HEK293T (cell line): ENCODE measurements at places on chromosomes 6 and 20.

- no peak for DNase-seq
Observed at GRCh38 chr6:83536647-83537589, 24.6 kb downstream of the PRSS35 start.

GRCh38 chr20:59564171-59564570 lies 40.2 kb upstream of the PHACTR3 start:
- peak; percentile 4 for DNase-seq

DNA sequence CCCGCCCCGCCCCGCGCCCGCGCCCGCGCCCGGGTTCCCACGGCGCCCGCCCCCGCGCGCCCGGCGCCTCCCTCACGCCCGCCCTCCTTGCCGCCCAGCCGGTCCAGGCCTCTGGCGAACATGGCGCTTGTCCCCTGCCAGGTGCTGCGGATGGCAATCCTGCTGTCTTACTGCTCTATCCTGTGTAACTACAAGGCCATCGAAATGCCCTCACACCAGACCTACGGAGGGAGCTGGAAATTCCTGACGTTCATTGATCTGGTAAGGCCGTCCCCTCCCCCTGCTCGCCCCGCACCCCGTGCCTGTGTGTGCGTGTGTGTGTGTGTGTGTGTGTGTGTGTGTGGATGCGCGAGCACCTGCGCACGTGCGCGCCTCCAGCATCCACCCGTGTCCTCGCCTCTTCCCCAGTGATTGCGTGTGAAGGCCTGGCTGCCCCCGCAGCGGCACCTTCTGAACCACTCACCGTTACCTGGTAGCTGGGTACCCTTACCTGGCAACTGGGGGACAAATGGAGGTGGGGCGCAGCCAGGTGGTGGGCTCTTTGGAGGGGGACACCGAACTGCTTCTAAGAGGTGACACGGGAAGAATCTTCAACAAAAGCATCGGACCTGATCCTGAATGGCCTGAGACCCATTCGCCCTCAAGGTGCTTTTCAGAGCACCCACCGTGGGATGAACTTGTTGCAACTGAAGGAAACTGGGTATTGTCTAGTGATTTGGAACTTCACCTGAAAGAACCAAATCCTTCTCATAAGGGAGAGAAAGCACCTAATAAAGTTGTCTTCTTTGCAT lies at the start of gene AIG1:
Gene AIG1, plus strand, starts transcription at position 84 of the 791 bp plus-strand sequence. Its CDS starts 37 bp downstream, at position 121.
- no peak for DNase-seq

DNA sequence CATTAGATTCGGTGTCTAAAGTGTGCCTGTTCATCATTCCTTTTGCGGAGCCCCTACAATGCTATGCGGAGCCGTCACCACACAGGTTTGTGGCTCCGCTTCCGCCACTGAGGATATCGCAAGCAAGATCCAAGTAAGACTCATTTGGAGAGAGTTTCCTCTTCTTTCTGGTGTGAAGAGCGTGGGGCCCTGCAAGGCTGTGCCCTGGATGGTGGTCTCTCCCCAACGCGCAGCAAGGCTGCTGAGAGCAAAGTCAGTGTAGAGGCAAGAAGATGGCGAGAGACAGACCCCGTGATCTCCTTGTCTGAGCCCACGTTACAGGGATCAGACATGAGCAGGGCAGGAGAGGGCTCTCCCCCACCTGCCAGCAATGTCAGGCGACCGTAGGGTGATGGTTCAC lies 96.3 kb upstream of the AFDN start:
- DNase-seq, result no peak

DNA sequence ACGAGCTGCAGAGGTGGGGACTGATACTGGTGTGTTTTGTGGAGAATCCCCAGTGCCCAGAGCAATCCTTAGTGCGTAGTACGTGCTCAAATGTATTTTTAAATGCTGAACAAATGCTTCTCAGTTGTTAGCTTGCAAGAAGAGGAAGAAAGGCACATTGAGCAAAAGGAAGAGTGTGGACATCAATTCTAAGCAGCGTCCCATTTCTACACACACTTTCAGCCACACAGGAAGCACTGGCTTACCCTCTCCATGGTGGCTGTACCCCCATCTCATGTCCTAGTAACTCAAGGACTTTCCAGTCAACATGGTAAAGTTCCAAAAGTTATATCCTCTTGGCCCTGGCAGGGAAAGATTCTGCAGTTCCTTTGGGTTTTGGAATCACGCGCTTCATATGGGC lies 98.8 kb upstream of the NXT1 start:
- no peak for DNase-seq

GRCh38 chr6:148967011-148967520 lies 220.2 kb downstream of the UST start:
- no peak for DNase-seq

DNA sequence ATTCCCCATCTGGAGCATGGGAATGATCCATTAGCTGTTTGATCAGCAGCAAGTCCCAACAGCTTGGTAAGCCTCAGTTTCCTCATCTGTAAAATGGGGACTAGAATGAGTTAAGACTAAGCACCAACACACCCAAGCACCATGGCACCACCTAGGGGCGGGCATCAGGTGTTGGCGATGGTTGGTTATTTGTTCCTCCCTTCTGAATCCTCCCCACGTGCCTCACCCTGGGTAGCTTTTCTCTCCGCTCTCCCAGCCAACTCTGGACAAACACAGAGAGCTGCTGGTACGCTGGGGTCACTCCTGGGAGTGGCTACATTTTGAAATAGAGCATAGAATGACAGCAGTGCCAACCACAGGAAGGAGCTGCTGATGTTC lies 13.3 kb upstream of the ITPR3 start:
- no peak for DNase-seq

GRCh38 chr6:99178168-99178567 lies 171.3 kb downstream of the FAXC start:
- no peak for DNase-seq

DNA sequence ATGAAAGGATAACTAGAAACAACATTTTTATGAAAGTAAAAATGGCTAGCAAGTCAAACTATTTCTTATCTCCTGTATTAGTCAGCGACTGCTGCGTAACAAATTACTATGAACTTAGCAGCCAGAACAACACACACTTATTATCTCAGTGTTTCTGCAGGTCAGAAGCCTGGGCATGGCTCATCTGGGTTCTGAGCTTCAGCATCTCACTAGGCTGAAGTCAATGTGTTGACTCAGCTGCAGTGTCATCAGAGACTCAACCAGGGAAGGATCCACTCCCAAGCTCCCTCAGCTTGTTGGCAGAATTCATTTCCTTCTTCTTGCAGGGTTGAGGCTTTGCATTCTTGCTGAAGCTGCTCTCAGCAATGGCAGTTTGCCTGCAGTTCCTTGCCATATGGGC lies 33.2 kb upstream of the IGF2R start:
- no peak for DNase-seq
